Spinal cord (tissue), 10 donors: ENCODE measurements at places on chromosomes 5 and 9. TPM values are rescaled to one million over a fixed set of nuclear protein-coding genes. Genes with fewer than 3 reads are reported as not detected.

DNA sequence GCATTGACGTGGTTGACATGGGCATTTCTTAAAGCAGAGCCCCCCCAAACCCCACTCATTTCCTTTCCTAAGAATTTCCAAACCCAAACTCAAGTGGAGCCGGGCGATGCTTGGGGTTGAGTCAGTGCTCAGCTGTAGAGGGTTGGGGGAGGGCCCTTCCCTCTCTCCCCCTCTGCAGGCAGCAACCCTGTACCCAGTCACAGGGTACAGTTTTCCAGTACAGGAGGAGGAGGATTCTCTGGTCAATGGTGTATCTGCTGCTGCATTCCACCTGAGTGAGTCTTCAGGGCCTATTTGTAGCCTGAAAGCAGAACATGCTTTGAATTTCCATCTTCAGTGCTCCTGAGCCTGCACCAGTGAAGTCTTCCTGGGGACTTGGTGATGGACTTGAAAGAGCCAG lies 55.8 kb downstream of the ENTREP1 start:
- DNase-seq, result no peak
- peaks cover 21% of the 10 kb centered on the region for H3K36me3 ChIP-seq
- H3K27me3 ChIP-seq, result no peaks in the 10 kb centered on the region
- no peak overlapping the region for H3K27ac ChIP-seq

ZNF454 gene
- total RNA-seq, result 7.7 TPM

DNA sequence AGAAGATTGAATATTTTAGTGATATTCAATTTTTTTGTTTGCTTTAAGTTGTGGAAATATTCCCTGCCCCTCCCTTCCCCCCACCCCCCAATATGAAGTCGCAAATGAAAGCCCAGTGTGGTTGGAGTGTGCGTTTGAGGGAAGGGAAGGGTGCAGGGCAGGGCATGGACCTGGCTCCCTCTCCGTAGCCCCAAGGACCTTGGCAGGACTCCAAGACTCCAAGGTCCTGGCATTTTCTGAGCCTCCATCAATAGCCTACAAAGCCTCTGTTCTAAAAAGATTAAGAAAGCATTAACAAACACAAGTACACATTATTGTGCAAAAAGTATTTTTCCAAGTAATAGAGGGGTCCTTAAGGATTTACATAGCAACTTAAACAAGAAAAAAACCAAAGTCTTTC lies 38.8 kb upstream of the PTPN3 start:
- no peaks in the 10 kb centered on the region for H3K4me1 ChIP-seq
- H3K27ac ChIP-seq, result no peak overlapping the region
- H3K27me3 ChIP-seq, result no peaks in the 10 kb centered on the region
- DNase-seq, result no peak

DNA sequence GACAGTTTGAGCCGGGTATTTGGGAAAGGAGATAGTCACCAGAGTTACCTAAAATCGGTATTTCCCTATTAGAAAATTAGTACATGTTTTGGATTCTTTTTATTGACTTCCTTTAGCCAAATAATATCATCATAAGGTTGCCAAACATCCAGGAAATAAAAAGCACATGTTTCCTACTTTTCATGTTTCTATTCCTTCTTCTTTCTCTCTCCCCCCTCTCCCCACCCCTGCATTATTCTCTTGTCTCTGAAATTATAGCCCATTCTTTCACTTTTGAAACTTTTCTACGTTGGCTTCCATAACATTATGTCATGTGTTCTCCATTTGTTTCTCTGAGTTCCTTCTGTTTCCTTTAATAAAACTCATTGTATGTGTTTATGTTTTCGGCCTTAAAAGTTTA lies 161.9 kb downstream of the ALDH1A1 start:
- H3K27me3 ChIP-seq, result no peaks in the 10 kb centered on the region
- no peak overlapping the region for H3K4me3 ChIP-seq
- no peaks in the 10 kb centered on the region for H3K36me3 ChIP-seq
- H3K27ac ChIP-seq, result no peak overlapping the region

DNA sequence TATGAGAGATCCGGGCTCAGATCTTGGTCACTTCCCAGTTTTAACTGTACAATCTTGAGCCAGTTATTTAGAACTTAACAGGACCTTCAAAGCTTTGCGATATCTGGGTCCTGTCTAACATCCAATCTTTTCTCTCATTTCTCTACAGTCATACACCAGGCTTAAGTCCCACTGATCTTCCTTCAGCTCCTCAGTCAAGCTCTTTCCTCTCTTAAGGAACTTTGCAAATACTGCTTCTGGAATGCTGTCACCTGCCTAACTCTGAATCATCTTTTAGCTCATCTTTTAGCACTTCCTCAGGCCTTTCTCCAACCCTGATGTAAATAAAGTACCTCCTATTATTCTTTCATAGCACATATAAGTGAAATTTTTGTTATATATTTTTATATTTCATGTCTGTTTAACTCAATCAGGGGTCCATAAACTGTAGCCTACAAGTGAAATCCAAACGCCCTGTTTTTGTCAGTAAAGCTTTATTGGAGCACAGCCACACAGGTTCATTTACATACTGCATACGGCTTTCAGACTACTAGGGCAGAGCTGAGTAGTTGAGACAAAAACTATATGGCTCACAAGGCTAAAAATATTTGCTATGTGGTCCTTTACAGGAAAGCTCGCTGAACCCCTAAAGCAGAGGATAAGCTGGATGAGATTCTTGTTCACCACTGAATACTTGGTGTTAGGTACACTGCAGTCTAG lies 63.5 kb downstream of the MEF2C start:
- no peaks in the 10 kb centered on the region for H3K36me3 ChIP-seq
- no peaks in the 10 kb centered on the region for H3K4me1 ChIP-seq
- no peak for DNase-seq
- H3K27ac ChIP-seq, result no peak overlapping the region
- no peaks in the 10 kb centered on the region for H3K27me3 ChIP-seq

DNA sequence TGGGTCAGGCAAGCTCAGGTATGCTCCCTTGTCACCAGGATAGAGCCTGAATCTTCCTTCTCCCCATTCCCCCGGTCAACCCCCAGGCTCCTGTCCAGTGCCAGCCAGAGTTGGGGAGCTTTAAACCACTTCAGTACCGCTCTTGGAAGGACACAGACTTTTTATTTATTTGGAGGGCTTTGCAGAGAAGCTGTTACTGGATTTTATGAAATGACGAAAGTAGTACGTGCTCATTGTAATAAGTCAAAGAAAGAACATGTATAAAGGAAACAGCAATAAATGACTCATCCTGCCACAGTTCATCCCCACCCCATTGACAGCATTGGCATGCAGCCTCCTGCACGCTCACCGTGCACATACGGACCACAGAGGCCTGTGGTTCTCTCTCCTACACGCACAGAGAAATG lies 230.3 kb downstream of the AUH start:
- H3K36me3 ChIP-seq, result no peaks in the 10 kb centered on the region
- H3K4me1 ChIP-seq, result no peaks in the 10 kb centered on the region
- H3K27ac ChIP-seq, result no peak overlapping the region
- H3K27me3 ChIP-seq, result no peaks in the 10 kb centered on the region

- H3K36me3 ChIP-seq, result no peaks in the 10 kb centered on the region
- peaks cover 17% of the 10 kb centered on the region for H3K27me3 ChIP-seq
- no peak for DNase-seq
- no peak overlapping the region for H3K27ac ChIP-seq
- no peak overlapping the region for H3K4me3 ChIP-seq
These were observed 1.4 kb upstream of the KIF12 start for GRCh38 chr9:114100536-114100935.

SARDH gene
- total RNA-seq, result 6.9 TPM

DNA sequence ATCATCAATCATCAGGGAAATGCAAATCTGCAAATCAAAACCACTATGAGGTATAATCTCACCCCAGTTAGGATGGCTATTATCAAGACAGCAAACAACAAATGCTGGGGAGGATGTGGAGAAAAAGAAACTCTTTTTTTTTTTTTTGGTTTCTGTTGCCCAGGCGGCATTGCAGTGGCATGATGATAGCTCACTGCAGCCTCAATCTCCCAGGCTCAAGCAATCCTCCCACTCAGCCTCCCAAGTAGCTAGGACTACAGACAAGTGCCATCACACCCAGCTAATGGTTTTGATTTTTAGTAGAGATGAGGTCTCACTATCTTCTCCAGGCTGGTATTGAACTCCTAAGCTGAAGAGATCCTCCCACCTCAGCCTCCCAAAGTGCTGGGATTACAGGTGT lies 5.4 kb upstream of the CNTRL start:
- no peak overlapping the region for H3K4me3 ChIP-seq
- H3K27ac ChIP-seq, result no peak overlapping the region
- no peak for DNase-seq
- H3K36me3 ChIP-seq, result no peaks in the 10 kb centered on the region
- H3K4me1 ChIP-seq, result peaks cover 6% of the 10 kb centered on the region

SPATA31E1 gene
- 0.06 TPM for total RNA-seq

- peaks cover 91% of the 10 kb centered on the region for H3K36me3 ChIP-seq
- no peak overlapping the region for H3K4me3 ChIP-seq
- H3K27ac ChIP-seq, result no peak overlapping the region
- no peaks in the 10 kb centered on the region for H3K27me3 ChIP-seq
- DNase-seq, result no peak
These were observed 113.0 kb downstream of the WNK2 start for GRCh38 chr9:93296889-93297480.

DNA sequence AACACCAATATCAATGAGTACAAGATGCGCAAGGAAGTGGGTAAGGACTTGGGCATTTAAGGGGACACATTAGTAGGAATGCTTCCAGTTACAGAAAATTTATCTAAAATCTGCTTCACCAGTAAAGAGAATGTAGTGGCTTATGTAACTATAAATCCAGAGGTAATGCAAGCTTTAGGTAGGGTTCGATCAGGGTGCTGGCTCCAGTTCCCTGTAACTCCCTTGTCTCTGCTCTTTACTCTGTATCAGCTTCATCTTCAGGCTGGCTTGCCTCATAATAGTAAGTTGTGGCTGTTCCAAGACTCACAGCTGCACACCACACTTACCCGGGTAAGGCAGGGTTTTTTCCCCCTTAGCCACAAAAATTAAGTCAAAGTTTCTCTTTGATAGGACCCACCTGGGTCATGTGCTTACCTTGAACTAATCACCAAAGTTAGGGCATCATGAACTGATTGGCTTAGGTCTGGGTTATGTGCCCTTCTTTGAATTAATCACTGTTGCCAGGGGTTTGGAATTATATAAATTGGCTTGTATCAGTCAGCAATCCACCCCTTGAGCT lies 35.5 kb downstream of the ARHGEF37 start:
- no peak overlapping the region for H3K4me3 ChIP-seq
- no peaks in the 10 kb centered on the region for H3K27me3 ChIP-seq
- no peaks in the 10 kb centered on the region for H3K4me1 ChIP-seq
- H3K27ac ChIP-seq, result no peak overlapping the region
- peaks cover 19% of the 10 kb centered on the region for H3K36me3 ChIP-seq

- no peaks in the 10 kb centered on the region for H3K4me1 ChIP-seq
- no peaks in the 10 kb centered on the region for H3K36me3 ChIP-seq
- DNase-seq, result peak; percentile 47
- peak overlapping the region; percentile 97 for H3K4me3 ChIP-seq
- H3K27ac ChIP-seq, result peak overlapping the region; percentile 94
These were observed 41.3 kb downstream of the CAST start for GRCh38 chr5:96703384-96703920.

GRCh38 chr9:129962889-129963703 lies 79.9 kb downstream of the FNBP1 start:
- peak overlapping the region; percentile 40 for H3K4me3 ChIP-seq
- peaks cover 21% of the 10 kb centered on the region for H3K4me1 ChIP-seq
- no peaks in the 10 kb centered on the region for H3K27me3 ChIP-seq
- peaks cover 18% of the 10 kb centered on the region for H3K36me3 ChIP-seq
- H3K27ac ChIP-seq, result peak overlapping the region; percentile 82

GRCh38 chr9:89444274-89444673 lies 53.6 kb downstream of the SEMA4D start:
- peaks cover 89% of the 10 kb centered on the region for H3K4me1 ChIP-seq
- no peaks in the 10 kb centered on the region for H3K27me3 ChIP-seq
- no peak for DNase-seq
- H3K27ac ChIP-seq, result peak overlapping the region; percentile 25
- H3K36me3 ChIP-seq, result peaks cover 36% of the 10 kb centered on the region
- no peak overlapping the region for H3K4me3 ChIP-seq

- no peak overlapping the region for H3K4me3 ChIP-seq
- H3K4me1 ChIP-seq, result peaks cover 14% of the 10 kb centered on the region
- peak overlapping the region; percentile 7 for H3K27ac ChIP-seq
- no peaks in the 10 kb centered on the region for H3K27me3 ChIP-seq
- DNase-seq, result peak; percentile 80
These were observed 42.2 kb upstream of the PDE8B start for GRCh38 chr5:77168161-77168878.

TTC1 gene
- 63.0 TPM for total RNA-seq

RNF183 gene
- total RNA-seq, result 0.11 TPM

GRCh38 chr5:88488561-88488960 lies 219.9 kb upstream of the TMEM161B start:
- no peaks in the 10 kb centered on the region for H3K36me3 ChIP-seq
- peaks cover 3% of the 10 kb centered on the region for H3K4me1 ChIP-seq
- no peak overlapping the region for H3K4me3 ChIP-seq

GRCh38 chr9:75601280-75601679 lies 289.2 kb upstream of the PCSK5 start:
- no peak overlapping the region for H3K4me3 ChIP-seq
- no peak for DNase-seq
- no peaks in the 10 kb centered on the region for H3K27me3 ChIP-seq
- H3K36me3 ChIP-seq, result no peaks in the 10 kb centered on the region

- peak overlapping the region; percentile 90 for H3K4me3 ChIP-seq
- H3K27me3 ChIP-seq, result no peaks in the 10 kb centered on the region
- peaks cover 29% of the 10 kb centered on the region for H3K36me3 ChIP-seq
- no peak for DNase-seq
- peak overlapping the region; percentile 93 for H3K27ac ChIP-seq
- H3K4me1 ChIP-seq, result peaks cover 10% of the 10 kb centered on the region
These were observed 833 bp downstream of the C5orf24 start for GRCh38 chr5:134846641-134846960.

DNA sequence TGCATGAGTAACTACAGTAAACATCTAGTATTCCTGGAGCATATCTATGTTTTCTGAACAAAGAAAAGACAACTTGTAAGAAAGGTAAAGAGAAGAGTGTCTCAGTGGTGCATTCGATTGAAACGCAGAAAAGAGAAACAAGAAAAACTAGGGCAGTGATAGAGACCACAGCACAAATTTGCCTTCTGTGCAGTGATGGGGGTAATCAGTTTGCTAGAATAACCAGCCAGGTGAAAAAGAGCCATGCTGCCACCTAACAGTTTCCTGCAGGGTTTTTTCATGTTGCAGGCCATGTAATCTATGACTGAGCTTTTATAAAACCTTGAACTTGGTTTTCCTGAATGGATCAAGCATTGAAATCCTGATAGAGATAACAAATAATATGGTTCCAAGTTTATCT lies 198.4 kb upstream of the MEF2C start:
- no peak for DNase-seq
- no peaks in the 10 kb centered on the region for H3K27me3 ChIP-seq
- H3K4me1 ChIP-seq, result no peaks in the 10 kb centered on the region
- no peak overlapping the region for H3K4me3 ChIP-seq

SLC36A3 gene
- not detected for total RNA-seq

DNA sequence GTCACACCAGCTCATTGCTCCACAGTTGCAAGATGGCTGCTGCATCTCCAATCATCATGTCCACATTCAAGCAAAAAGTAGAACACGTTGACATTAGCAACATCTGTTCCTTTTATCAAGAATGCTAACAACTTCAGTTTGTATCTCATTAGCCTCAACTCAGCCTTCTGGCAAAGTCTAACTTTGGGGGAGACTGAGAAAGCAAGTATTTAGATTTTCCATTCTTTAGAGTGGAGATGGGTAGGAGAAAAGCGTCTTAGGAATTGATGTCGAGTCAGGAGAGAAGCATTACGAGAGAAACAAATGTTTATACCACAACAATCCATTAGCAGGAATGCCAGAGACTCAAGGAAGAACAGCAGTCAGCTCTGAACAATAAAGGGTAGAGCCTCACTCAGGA lies 446.3 kb downstream of the ENC1 start:
- no peaks in the 10 kb centered on the region for H3K36me3 ChIP-seq
- no peaks in the 10 kb centered on the region for H3K27me3 ChIP-seq
- peaks cover 1% of the 10 kb centered on the region for H3K4me1 ChIP-seq
- no peak for DNase-seq
- no peak overlapping the region for H3K27ac ChIP-seq
- H3K4me3 ChIP-seq, result no peak overlapping the region

GARIN3 gene
- total RNA-seq, result not detected
